NB4 (cell line): ENCODE measurements at places on chromosomes 3 and 15.
A peak's percentile ranks its signal among the peaks of the same experiment; 100 is the strongest.

DNA sequence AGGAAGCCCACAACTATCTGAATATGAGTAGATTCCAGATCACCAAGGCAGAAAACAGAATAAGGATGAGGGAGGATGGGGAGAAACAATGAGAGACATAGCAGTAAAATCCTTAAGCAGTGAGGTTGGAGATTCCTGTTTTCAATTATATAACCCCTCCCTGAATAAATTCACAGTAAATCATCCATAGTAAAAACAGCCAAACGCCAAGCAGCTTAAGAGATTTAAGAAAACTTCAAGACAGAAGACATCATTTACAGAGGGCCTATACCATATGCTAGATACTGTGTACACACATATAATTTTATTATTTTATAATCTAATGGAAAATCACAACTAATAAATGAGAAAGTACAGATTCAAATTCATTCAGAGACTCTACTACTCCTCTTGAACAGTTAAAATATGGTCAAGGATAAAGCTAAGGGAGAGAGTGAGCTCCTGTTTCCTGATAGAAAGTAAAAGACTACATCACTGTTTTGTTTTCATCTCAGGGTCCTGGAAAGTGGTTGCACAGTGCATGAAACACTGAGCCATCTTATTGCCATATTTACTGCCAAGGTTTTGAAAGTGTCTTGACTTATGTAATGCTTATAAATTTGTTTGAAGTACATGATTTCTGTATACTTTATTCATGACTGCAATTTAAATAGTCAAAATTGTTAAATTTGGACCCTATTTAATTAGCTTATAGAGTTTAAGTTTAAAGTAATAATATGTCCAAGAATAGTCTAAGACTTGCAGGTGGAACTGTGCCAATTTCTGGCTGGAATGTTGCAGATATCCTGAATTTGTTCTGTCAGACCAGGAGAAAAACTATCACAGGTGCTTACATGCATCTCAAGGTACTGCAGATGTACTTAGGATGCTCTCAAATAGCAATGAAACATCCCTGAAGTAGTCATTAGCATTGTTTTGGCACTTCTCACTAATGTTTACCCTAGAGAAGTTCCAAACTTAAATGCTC, 141.4 kb downstream of the TBL1XR1 start:
- DNase-seq, result no peak

GRCh38 chr3:123290107-123290930, 88.6 kb downstream of the SEC22A start:
- DNase-seq, result no peak

- DNase-seq, result no peak
These were observed 228.8 kb downstream of the NSUN3 start for GRCh38 chr3:94291686-94292085.

DNA sequence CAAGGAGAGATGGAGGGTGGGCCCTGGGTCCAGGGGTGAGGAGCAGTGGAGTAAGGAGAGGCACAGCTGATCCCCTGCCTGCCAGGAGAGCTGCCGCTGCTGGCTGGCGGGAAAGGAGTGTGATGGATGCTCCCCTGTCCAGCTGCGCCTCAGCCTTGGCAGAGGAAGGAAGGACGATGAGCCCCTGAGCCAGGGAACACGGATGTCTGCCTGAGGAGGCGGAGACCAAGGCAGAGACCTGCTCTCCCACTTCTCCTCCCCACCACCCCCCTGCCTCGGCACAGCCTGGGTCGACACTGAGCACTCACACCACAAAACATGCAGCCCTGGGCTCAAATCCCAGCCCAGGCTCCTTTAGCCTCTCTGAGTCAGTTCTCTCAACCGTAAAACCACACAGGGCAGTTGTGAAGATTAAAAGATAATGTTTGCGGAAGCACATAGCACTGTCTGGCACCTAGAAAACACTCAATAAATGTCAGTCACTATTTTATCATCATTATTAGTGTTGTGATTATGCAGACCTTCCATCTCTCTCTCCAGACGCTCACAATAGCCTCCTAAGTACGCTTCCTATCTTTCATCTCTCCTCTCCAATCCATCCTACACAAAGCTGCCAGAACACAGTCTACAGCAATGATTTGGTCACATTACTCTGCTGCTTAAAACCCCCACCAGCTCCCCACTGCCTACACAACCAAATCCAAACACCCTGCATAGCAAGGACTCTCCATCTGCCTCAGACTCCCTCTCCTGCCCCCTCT, 52.2 kb downstream of the SEMA5B start:
- DNase-seq, result peak; percentile 90

- DNase-seq, result no peak
These were observed 17.4 kb downstream of the NDUFB5 start for GRCh38 chr3:179622023-179622422.

- no peak for DNase-seq
These were observed at the start of gene BFSP2 for GRCh38 chr3:133400006-133400515. TSS of gene BFSP2 (plus strand) at chr3:133400056. CDS start at chr3:133400084, 28 bp downstream.

DNA sequence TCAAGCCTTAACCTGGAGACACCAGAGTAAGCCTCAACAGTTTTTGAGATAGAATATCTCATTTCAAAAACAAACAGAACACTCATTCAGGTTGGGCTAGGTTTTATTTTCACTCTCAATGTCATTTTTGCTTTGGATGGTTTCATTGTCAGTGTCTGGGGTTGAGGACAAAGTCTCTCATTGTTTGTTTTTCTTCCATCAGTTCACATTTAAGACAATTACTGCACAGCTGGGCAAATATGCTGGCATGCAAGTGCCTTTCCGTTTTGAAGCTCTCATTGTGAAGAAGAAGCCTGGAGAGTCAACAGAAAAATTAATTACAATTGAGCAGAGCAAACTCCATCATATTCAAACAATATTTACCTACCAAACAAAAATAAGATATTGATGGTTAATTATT, 1050.0 kb downstream of the TBL1XR1 start:
- DNase-seq, result no peak

DNA sequence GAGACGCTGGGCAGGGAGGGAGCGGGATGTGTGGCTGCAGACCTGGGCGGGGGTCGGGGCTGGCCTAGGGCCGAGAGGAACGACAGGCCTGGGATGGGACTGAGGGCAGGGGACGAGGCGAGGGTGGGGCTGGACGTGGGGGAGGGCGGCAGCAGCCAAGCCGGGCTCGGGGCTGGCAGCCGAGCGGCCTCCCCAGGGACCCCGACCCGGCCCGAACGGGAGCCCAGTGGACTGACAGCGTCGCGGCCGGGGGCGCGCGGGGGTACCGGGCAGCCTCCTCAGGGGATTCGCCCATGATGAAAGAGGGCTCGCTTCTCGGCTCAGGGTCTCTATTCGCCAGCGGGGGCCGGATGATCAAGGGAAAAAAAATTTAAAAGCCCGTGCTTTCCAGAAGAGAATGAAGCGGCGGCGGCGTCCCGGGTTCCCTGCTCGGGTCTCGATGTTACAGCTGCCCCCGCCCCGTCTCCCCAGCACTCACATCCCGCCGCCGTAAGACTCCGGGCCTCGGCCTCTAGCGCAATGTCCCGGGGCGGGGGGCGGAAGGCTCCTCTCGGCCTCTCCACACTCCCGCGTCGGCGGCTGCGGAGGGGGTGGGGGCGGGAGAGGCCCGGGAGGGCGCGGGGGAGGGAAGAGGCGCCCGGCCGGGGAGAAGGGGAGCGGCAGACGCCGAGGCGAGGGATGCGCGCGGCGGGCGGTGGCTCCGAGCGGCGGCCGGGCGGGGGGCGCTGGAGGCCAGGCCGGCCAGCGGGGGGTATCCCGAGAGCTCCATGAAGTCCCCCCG, 4.3 kb downstream of the PTH1R start:
- peak; percentile 52 for DNase-seq

DNA sequence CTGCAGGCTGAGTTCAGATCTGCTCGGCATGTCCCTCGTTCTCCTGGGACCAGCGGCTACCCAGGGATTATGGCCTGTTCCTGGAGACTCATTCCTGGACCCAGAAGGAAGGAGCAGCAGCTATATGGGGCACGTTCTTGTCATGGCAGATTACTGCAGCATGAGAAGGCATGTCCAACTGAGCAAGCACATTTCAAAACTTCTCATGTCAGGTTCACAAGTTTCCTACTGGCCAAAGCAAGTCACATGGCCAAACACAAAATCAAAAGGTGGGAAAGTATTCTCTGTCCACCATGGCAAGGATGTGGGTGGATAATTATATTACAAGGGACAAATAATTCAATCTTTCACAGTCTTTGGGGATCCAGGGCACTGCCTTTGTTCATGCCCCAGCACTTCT, 71.9 kb upstream of the C15orf39 start:
- DNase-seq, result no peak

DNA sequence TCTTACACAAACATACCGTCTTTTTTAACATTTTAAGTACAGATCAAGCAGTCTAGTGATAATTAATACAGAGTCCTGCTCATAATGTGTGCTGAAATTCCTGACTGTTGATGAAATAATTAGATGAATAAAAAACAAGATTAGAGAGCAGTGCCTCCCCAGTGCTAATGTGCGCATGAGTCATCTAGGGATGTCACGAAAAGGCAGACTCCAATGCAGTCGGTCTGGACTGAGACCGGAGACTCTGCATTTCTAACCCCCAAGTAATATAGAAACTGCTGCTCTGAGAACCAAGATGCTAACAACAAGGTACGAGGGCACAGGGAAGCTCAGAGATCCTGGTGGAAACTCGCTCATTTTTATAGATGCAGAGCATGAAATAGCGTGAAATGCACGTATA, 61.4 kb downstream of the COL8A1 start:
- DNase-seq, result no peak

- DNase-seq, result no peak
These were observed 71.9 kb downstream of the MYH15 start for GRCh38 chr3:108438542-108438941.
